GM13977 (cell line): ENCODE measurements at places on chromosomes 13 and 19.

DNA sequence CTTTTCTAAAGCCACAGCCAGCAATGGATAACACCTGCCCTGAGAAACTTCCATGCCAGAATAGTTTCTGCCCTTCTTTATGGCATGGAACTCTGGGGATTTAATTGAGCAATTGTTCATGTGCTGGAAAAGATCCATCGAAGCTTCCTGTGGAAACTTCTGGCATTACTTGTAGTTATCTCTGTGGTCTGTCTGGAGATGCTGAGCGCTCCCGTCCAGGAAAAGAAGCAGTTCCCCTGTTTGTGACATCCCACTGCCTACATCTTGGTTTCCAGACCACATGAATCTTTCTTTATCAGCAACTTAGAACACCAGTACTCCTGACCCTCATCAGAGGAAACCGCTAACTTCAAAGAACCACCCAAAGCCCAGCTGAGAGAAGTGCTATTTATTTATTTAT lies 24.6 kb downstream of the FLT1 start:
- no peak for DNase-seq

GRCh38 chr13:40931719-40932118 lies 87.4 kb downstream of the ELF1 start:
- DNase-seq: no peak

GRCh38 chr13:32253911-32254399 lies 61.2 kb downstream of the ZAR1L start:
- DNase-seq: no peak

DNA sequence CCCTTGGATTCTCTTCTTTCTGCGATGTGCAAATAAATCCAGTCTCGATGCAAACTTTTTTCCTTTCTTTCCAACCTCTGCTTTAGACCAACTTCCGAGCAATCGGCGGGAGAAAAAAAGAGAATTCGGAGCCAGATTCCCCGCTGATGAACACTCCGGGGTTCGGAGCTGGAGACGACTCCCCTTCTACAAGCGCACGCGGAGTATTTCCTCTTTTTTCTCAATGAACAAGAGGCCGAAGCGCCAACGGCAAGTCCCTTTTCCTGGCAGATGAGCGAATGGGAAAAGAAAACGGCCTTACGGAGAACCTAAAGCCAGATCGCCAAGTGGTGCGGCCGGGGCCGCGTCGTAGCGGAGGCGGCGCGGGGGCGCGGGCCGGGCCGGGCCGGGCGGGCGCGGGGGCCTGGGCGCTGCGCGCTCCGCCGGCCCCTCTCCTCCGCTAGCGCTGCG lies 250 bp downstream of the SPRY2 start:
- DNase-seq: no peak

GRCh38 chr13:108769213-108770070 lies 140.0 kb downstream of the MYO16 start:
- DNase-seq: no peak

DNA sequence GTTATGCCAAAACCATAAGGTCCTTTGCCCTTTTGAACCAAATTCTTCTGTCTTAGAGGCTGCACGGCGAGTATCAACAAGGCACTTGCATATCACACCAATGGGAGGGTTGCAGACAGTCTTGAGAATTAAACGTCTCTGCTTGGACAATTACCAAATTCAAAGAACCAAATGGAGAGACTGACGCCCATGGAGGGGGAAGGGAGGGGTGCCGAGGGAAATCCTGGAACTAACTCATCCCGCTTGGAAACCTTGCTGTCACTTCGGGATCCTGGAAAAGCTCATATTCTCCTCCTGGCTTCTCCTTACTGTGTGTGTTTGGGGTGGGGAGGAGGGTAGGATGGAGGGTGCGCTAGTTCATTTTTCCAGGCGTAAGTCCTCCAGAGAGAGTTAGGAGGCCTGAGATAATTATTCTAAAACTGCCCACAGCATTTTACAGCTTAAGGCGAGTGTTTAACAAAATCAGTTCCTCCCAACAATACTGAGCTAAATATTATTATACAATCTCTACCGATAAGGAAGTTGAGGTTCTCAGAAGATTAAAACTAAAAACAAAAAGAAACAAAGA lies 425.1 kb downstream of the TSHZ3 start:
- no peak for DNase-seq

- DNase-seq: no peak
These were observed 1407.7 kb downstream of the EFNB2 start for GRCh38 chr13:105127732-105128131.

GRCh38 chr13:29362849-29363604 lies 232.5 kb downstream of the SLC7A1 start:
- peak; percentile 79 for DNase-seq

- no peak for DNase-seq
These were observed 35.3 kb downstream of the FPR3 start for GRCh38 chr19:51830274-51830673.

GRCh38 chr19:32457571-32458158 lies 52.1 kb downstream of the DPY19L3 start:
- DNase-seq: no peak

DNA sequence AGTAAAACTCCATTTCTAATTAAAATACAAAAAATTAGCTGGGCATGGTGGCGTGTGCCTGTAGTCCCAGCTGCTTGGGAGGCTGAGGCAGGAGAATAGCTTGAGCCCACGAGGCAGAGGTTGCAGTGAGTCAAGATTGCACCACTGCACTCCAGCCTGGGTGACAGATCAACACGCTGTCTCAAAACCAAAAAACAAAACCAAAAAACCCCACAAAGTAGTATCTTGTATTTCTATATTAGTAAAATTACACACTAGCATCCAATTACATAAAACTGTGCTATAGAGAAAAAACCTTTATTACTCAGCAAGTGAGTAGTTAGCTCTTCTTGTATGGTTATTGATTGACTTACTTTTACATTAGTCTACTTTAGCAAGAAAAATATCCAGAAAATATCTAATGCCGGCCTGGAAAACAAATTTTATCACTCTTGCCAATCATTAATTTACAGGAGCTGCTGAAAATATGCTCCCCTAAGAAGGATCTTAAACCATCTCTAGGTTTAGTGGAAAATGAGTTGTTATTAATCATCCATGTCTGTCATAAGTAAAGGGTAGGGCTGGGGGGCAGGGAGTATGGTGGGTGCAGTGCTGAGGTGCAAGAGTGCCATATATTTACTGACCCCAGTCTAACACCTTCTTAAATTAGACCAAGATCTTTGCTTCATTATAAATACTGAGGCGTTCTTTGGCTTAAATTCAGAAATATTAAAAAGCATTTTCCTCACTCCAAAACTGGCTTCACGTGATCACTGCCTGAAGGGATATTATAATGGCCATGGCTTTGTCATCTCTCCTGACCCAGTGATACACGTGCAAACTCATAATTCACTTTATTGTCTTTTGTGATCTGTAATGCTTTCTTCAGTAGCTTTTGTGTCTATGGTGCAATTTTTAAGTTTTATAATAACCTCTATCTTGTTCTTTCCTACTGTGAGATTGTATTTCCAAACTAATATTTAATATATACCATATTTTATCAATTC lies 44.1 kb downstream of the UBL3 start:
- no peak for DNase-seq

- no peak for DNase-seq
These were observed 739 bp upstream of the TMEM145 start for GRCh38 chr19:42312370-42312769.
